ENCODE measurements at places on chromosomes 2 and 18.
A peak's percentile ranks its signal among the peaks of the same experiment; 100 is the strongest.

- no peak for DNase-seq
Measured at GRCh38 chr2:48948400-48949125, 193.0 kb upstream of the LHCGR start.

DNA sequence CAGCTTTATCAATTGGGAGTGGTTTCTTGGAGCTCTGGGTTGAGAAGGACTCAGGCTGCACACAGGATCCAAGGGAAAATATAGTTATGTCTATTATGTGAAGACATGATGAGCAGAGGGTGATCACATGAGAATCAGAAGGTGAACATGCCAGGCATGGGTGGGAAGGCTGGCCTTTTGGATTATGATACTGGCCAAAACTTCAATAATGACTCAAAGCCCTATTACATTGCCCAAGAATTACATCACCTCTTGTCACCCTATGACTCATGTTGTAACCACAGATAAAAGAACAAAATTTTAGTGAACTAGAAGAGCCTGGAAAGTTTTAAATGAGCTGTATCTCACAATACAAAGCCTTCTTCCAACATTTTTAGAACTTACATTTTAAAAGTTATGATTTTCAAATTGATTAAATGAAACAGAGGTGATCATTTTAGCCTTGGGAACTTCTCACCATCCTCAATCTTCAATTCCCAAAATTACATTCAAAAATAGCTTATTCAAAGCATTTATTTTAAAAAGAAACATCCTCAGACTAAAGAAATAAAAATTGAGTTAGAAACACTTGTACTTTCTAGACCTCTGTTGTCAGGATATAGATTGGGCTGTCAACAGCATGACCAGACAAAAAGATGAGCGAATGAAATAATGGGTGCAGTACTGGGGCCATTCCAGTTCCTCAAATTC, 428.3 kb downstream of the MBD2 start:
- no peak for DNase-seq

DNA sequence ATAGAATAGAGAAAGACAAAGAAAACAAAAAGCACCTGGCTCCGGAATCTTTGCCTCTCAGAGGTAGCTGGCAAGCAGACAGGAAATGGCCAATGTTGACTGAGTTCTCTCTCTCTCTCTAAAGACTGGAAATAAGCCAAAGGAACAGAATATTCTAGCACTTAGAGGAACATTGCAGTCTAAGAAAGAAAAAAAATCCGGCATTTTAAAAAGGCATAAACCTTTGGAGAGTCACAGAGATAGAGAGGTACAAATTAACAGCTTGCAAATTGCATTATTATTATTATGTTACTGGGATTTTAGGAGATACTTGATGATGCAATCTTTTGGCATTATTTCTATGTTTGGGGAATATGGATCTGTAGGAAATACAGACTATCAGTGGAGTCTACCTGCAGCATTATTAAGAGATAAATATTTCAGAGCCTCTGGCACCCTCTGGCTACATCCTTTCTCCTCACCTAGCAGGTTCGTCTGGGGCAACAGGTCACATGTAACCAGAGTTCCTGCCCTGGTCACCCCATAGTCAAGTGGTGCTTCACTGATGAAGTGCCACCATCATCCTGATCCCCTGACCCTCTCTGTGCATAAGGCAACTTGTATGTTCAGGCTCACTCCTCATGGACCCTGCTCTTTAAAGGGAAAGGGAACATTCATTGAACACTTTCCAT, 318.9 kb upstream of the ACVR2A start:
- DNase-seq: peak; percentile 95

DNA sequence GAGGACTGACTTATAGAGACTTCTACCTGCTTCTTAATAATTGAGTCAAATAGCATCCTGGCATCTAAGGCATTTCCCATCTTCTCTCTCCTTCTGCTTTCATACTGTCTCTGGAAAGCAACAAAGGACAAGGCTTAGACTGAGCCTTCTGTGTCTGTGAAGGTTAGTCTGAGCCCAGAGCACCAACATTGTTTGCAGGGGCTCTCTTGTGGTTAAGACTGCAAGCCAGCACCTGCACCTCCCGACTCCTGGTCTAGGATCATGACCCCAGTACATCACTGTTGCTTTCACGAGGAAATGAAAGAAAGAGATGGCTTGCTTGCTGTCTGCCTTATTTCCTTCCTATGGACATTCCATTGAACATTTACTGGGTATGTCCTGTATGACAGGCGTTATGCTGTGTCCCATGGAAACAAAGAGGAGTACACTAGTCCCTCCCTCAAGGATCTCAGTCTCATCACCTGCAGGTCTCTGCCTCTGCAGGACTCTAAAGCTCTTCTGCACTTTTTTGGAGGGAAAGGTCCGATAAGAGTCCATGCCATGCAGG, 315.8 kb upstream of the EPAS1 start:
- no peak for DNase-seq

Data from NCI-H2029 treated with DMSO at 0.1 percent for 48 hours (cell line).